ENCODE measurements at places on chromosomes 4 and X.

GRCh38 chr4:91373546-91373945 is 930.2 kb upstream of the GRID2 start:
- no peak for DNase-seq

DNA sequence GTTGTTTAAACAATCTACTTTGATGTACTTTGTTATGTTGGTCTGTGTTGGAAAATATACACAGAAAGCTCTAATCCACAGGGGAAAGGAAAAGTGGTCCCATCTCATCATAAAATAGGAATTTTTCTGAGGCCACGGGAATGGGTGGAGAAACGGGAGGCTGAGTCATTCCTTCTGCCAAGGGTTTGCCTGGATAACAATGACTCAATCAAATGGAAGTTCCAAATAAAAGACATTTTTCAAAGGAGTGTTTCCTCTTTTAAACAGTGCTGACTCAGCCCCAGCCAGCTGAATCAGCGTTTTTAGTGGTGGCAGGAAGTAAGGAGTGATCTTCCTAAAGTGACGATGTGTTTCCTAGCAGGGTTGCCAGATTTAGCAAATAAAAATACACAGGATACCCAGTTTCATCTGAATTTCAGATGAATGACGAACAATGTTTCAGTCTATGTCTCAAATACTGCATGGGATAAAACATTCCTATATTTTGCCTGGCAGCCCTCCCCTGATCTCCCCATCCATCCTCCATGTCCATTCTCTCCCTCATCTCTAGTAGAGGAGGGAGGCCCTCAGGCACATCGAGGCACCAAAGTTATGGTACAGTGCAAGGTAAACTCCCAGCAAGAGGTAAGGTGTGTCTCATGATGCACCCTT is 345.4 kb upstream of the GATB start:
- peak; percentile 87 for DNase-seq

DNA sequence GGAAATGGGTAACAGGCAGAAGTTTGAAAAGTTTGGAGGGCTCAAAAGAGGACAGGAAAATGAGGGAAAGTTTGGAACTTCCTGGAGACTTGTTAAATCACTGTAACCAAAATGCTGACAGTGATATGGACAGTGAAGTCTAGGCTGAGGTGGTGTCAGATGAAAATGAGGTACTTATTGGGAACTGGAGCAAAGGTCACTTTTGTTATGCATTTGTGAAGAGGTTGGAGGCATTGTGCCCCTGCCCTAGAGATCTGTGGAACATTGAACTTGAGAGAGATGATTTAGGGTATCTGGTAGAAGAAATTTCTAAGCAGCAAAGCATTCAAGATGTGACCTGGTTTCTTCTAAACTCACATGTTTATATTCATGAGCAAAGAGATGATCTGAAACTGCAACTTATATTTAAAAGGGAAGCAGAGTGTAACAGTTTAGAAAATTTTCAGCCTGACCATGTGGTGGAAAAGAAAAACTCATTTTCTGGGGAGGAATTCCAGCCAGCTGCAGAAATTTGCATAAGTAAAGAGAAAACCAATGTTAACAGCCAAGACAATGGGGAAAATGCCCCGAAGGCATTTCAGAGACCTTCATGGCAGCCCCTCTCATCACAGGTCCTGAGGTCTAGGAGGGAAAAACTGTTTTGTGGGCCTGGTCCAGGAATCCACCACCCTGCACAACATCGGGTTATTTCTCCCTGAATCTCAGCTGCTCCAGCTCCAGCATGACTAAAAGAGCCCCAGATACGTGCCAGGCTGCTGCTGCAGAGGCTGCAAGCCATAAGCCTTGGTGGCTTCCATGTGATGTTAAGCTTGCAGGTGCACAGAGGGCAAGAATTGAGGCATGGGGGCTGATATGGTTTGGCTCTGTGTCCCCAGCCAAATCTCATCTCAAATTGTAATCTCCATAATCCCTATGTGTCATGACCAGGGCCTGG is 632.5 kb upstream of the GNPDA2 start:
- DNase-seq = no peak

- DNase-seq = no peak
Measured at GRCh38 chr4:126458993-126459392, 1144.2 kb downstream of the FAT4 start.

DNA sequence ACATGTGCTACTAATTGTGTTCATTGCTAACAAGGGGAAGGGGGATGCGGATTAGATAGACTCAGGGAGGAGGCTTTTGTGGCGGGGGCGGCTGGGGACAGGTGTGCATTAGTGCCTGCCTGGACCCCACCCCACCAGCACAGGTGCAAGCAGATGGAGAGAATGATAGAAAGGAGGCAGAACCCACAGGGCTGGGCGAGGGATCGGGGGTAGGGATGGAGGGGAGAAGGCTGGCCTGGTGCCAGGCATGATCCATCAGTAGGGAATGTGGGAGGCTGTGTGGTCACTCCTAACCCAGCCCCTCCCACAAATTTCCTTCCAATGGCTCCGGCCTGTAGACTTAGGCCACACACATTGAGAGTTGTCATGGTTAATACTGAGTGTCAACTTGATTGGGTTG is 30.5 kb upstream of the CRMP1 start:
- DNase-seq = no peak

GRCh38 chrX:154731184-154731583 is 19.7 kb downstream of the GAB3 start:
- DNase-seq = no peak

DNA sequence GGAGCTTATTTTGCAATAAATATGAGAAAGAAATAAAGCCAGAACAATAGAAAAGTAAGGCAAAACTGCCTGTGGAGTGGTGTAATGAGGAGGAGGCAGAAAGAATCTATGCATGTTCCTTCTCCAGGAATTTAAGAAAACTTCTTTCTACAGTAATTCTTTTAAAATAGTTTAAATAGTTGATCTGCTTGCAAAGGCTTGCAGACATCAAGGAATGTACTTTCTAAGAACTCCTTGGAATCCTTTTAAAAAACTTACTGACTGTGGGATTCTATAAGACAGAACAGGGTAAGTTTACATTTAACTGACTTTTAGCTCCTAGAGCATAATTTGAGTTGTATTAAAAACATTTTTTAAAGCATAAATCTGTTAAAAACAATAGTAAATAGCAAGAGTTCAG is 63.2 kb upstream of the ALB start:
- no peak for DNase-seq

- no peak for DNase-seq
Measured at GRCh38 chrX:120380699-120381098, 18.8 kb downstream of the ATP1B4 start.
